ENCODE measurements at places on chromosomes 1 and 21.

DNA sequence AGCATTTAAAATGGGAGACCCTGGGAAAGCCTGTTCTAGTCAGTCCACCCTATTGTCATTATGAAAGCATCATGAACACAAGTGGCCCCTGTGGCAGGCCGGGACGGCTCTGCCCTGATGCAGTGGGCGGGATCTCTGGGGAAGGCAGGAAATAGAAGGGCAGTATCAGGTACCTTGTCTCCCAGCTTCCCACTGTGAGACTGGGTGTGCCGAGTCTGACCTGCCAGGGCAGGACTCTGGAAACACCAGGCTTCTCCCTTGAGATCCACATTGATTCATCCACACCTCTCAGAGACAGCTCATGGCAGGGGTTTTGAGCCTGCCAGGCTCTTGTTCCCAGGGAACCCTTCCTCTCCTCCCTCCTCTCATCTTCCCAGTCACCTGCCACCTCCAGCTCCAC is 24.5 kb upstream of the GNPAT start:
- peak; percentile 30 for DNase-seq

- no peak for DNase-seq
Observed at GRCh38 chr1:2073382-2074230, 23.4 kb downstream of the PRKCZ start.

DNA sequence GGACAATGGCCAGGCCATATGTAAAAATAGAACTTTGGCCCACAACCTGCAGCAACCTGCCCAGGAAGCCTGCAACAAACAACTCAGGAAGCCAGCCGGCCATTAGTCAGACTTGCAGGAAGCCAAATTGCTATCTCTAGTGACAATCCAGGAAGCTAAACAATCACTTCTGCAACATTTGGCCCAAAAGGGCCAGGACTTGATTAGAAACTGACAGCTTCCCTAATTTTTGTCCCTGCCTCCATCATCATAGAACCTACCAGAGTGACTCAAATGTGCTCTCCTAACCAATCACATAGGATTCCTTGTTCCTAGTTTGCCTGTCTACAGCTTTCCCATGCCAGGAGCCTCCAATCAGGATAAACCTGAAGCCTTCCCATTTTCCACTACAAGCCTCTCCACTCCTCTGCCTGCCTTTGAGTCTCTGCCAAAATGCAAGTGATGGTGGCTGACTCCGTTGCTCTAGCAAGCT is 639.3 kb downstream of the PTPRU start:
- DNase-seq = no peak

GRCh38 chr1:25503551-25504426 is 39.6 kb upstream of the LDLRAP1 start:
- DNase-seq = peak; percentile 91

- DNase-seq = no peak
Observed at GRCh38 chr1:46643368-46643775, 24.8 kb downstream of the ATPAF1 start.

DNA sequence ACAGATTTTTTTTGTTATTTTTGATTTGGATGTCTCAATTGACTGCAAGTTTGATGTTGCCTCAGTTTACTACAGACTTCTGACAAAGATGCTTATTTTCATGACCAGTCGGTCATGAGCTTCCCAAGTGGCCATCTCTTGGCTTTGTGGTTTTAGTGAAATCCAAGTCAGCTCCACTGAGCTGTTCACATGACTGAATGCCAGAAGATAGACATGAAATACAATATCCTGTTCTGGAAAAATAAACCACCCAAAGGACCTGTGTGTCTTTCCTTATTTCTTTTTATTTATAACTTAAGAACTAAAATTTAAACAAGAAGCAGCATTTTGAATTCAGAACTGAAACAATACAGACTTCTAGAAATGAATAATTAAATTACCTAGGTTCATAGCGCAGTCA is 89.3 kb downstream of the HMCN1 start:
- DNase-seq = no peak

DNA sequence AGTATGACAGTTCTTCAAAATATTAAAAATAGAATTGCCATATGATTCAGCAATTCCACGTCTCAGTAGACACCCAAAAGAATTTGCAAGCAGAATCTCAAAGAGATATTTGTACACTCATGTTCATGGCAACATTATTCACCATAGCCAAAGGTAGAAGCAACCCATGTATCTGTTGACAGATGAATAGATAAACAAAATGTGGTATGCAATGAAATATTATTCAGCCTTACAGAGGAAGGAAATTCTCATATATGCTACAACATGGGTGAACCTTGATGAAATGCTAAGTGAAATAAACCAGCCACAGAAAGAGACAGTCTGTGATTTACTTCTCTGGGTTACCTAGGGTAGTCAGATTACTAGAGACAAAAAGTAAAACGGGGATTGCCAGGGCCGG is 47.0 kb downstream of the NAV1 start:
- DNase-seq = no peak

- no peak for DNase-seq
Observed at GRCh38 chr21:45016031-45016405, 58.4 kb upstream of the ADARB1 start.

GRCh38 chr21:30502041-30502440 is at the start of gene KRTAP19-5:
Gene KRTAP19-5, minus strand, starts transcription at chr21:30502141. Its CDS starts 51 bp downstream, at chr21:30502090.
- no peak for DNase-seq

DNA sequence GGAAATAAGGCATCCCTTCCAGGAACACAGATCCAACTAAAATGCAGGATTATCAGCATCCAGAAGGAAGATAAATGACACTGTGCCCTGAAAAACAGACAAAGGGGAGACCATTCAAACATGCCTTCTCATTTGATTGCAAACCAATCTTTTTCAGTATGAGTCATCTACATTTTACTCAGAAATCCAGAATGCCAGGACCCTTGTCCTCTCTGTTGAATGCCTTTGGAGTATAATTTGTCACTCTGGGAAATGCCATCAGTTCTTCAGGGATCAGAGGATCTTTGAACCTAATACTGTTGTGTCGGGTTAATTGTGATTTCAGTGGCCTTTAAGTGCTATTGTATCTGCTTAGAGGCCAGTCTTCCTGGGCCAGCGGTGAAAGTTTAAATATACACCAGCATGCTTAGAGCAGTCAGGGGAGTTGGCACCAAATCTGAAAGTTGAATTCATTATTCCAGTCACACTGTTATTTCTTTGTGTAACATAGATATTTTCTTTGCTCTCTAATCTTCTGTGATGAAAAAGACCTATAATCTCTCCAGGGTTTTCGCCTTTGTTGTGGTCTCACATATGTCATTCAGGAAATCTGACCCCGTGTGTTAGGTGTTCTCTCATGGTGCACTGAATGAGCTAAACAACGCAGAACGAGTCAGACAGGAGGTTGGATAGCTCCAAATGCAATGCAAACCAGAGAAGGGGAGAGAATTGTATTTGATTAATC is 364.8 kb upstream of the SGIP1 start:
- DNase-seq = peak; percentile 5

DNA sequence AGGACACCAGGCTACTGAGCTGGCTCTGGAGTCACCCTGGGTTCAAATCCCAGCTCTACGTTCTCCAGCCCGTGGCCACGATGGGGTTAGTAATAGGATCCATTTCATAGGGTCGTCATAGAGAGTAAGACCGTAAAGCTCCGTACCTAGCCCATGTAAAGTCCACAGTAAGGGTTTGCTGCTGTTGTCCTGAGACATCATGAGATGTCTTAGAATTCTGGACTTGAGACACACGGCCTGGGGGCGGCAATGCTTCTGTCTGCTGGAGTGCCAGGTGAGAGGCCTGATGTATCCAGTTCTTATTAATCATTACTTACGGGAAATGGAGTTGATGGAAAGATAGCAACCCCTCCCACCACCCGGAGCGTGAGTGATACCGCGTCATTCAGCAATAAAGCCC is 3.6 kb downstream of the TCP10L start:
- DNase-seq = no peak

- DNase-seq = no peak
Observed at GRCh38 chr21:34844924-34845238, 176.1 kb downstream of the CLIC6 start.

DNA sequence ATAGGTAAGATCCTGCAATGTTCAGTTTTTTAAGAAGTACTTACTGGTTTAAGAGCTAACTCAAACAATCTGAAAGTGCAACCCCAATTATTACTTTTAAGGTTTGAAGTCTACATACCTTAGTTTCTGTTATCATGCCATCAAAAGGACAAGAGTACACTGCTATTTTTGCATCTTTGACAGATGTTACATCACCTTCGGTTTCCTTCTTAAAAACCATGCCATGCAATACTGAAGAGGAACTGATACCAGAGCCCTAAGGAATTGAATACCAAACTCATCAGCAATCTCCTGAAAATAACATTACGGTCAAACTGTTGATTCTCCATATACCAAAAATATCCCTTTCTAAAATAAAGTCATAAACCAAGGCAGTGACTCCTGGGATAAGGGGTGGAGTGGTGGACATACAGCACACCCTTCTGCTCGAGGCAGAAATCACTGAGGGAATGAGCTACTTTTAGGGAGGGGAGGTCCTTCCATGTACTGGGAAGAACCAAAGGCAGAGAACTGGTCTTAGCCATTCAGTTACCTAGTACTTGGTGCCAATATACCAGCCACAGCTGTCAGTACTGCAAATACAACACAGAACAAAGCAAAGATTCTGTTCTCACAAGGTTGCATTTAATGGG is 8.5 kb downstream of the CCT8 start:
- no peak for DNase-seq

DNA sequence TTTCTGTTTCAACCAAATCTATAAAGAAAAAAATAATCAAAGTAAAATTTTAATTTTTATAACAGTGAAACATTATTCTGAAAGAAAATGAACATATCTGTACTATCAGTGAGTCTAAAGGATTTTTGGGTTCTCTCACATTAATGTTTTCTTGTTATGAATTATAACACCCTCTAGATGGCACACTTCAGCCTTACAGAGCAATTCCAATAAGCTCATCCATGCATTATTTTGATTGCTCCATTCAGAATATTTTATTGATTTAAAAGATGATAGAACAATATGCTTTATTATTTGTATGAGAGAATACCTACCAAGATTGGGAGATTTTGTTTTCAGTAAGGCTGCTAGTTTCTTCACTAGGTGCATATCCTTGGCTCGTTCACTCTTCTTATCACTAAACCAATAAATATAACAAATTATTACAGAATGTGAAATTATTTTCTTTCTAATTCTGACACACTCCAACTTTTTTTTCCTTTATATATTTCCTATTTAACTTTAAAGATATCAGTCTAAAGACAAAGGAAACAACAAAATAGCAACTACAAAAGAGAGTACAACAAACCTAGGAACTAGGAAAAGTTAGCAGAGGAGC is 82.4 kb downstream of the RAB3GAP2 start:
- no peak for DNase-seq

DNA sequence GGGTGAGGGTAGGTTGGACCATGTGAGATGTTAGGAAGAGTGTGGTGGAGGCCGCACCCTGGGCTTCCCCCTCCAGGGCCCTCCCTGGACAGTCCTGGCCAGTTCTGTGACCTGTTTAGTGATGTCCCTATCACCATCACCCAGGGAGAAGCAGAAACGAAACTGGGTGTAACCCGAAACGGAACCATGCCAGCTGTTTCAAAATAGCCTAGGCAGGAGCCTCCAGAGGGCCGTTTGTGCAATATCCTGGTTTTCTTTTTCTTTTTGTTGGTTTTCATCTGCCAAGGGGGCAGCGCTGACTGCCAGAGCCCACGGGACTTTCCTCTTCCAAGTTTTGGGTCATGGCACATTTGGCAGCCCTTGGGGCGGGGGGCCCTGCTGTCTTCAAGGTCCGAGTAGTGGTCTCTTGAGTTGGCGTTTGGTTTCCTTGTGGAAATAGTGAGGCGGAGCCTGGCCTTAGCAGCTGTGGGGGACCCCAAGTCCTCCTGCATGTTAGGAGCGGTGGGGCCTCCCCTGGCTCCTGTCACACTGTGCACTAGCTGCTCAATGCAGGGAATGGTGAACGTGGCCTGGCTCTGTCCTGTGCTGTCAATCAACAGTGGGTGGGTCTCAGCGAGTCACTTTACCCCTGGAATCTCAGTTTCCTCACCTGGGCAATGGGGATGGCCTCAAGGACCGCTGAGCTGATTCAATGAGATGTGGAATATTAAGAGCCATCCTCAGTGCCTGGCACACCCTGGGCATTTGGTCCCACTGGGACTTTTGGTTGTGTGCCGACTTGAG is 90.7 kb downstream of the ARHGEF10L start:
- no peak for DNase-seq

GRCh38 chr1:50605186-50605875 is 182.1 kb upstream of the DMRTA2 start:
- peak; percentile 69 for DNase-seq

- peak; percentile 9 for DNase-seq
Observed at GRCh38 chr1:150273311-150273710, 721 bp downstream of the C1orf54 start.

DNA sequence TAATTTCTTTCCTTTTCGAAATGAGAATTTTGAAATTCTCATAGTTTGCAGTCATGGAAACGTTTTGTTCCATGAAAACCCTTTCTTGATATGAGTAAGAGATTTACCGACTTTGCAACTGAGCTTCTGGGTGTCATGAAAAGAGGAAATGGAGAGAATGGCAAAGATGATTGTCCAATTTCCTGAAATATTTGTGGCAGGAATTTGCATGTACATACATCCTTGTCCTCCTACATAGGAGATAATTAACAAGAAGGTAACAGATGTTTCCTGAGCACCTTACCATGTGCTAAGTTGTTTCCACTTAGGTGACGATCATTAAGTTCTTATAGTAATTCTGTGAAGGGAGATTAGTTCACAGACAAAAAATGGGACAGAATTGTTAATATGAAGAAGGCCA is 170.7 kb downstream of the NEGR1 start:
- DNase-seq = no peak

DNA sequence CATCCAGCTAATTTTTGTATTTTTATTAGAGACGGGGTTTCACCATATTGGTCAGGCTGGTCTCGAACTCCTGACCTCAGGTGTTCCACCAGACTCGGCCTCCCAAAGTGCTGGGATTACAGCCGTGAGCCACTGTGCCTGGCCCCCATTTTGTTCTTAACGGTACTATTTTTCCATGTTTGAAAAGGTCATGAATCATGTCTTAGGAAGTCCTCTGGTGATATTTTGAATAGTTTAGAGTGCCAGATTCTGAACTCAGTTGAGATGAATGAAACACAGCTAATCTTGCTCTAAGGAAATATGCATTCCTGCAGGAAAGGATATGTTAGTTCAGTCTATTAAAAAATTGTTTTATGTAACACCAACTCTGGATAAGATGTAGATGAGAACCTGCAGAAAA is 62.6 kb upstream of the ATP2B4 start:
- no peak for DNase-seq

DNA sequence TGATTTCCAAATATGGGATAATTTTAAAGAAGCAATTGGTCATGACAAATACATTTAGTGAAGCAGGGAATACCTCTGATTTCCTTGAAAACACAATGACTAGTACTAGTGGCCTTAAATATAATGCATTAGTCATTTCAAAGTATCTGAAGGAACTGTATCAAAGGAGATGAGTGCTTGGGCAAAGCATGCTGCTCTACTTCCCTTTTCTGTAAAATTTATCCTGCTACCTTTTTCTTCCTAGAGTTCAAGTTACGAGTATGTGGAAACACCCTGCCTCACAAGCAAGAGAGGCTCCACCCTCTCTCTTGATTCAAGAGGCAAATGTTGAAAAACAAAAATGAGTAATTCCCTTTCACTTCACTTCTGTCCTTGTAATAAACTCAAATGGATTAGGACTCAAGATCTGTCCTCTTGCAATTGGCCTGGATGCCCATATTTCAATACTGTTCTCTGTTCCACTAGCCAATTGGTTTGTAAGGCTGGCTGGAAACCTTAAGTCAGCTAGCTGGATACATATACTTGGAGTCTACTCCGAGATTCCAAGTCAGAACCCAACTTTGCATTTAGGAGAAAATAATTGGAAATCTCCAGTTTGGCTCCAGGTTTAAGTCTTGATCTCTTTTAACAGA is 92.5 kb downstream of the CDC42BPA start:
- no peak for DNase-seq

GRCh38 chr1:223844787-223845036 is 1.0 kb downstream of the TP53BP2 start:
- DNase-seq = peak; percentile 41

All from GM23338 (cell line).